ENCODE measurements at places on chromosomes 2 and 18.

DNA sequence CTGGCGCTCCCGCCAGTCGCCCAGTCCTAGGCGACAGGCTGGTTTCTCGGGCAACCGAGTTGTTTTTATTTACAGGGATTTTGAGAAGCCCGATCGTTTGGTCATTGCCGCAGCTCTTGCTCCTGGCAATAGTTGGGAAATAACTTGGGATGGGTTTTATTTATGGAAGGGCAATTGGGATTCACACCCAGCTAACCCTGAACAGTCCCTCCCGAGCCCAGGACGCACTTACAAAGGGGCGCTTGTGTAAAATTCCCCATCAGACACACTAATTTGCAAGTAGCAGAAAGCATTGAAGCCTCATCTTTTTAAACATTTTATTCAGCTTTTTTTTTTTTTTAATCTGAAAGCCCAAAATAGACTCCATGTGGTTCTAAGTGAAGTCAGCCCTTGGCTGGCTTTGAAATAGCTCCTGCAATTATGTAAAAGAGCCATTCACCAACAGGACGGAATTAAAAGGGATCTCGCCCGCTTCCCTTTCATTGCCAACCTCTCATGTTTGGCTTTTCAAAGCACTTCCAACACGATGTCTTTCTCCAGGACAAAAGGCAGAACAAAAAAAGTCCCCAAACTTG lies 3.6 kb upstream of the GBX2 start:
- DNase-seq, result no peak

GRCh38 chr2:41737888-41738287 lies 309.9 kb upstream of the PKDCC start:
- DNase-seq, result no peak

GRCh38 chr18:24514439-24514838 lies 54.0 kb downstream of the HRH4 start:
- DNase-seq, result no peak

DNA sequence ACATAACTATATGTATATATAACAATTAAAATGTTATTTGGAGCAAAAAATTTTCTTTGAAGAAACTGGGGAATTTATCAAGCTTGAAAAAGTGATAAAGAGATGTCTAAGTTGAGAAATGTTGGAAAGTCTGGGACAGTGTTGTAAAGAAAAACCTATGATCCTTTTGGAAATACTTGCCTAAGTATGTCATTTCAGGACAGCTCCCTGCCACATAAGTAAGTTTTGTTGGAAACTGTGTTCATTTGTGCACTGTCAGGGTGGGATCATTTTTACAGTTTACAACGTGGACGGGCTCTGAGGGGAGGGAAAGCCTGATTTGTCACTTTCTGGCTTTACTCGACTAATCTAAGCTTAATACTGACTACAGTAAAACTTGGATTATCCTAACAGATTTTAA lies 10.4 kb upstream of the COL3A1 start:
- no peak for DNase-seq

- no peak for DNase-seq
These were observed 532.7 kb downstream of the TDRD15 start for GRCh38 chr2:21656330-21657075.

DNA sequence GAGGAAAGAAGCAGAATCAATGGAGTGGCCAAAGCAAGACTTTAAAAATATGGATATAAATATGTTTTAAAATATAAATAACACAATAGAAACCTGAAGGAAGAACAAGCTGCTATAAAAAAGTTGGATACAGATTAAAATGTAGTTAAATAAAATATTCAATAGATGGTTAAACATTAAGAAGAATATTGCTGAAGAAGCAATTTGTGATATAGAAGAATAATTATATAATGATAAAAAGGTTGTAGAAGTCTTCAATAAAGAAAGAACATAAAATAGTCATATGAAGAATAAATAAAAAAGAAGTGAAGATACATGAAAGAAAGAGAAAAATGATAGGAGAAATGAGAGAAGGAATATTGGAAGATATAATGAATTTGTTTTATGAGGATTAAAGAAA lies 392.0 kb downstream of the DSC3 start:
- DNase-seq, result no peak

- no peak for DNase-seq
These were observed 721.9 kb upstream of the ACVR2A start for GRCh38 chr2:147122944-147123343.

DNA sequence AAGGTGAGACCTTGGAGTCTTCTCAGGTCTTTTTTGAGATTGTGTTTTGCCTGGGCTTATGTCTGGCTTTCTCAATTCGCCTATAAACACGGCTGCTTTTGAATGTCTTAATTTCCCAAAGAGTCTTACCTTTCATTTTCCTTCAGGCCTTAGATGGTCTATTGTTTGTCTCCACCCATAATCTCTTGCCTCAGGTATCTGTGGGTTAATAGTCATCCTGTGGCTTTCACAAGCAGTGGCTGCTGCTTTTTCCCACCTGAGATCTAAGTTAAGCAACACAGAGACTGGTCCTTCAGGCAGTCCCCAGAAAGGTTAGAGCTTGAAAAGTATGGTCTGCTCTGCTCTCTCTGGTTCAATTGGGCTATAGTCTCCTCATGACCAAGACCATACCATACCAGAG lies 275.3 kb downstream of the INSIG2 start:
- no peak for DNase-seq

DNA sequence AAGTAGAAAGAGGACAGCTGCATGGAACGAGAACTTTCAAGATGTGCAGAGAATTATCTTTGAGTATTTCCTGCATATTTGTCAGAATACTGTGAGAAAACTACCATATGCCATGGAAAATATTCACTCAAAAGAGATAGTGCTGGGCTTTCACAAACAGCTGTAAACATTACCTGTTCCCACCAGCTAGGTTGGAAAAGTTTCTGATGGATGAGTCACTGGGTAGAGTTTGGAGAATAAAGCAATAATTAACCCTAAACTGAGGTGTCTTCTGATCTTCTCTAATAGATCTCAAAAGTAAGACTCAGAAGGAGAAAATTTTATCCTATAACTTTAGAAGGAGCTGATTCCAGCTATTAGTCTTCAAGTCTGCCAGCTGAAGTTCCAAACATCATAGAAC lies 3.9 kb upstream of the FSIP2 start:
- no peak for DNase-seq

- no peak for DNase-seq
These were observed 34.9 kb downstream of the CFAP210 start for GRCh38 chr2:169659320-169659719.

GRCh38 chr2:239393941-239394340 lies 6.9 kb downstream of the HDAC4 start:
- DNase-seq, result no peak

- DNase-seq, result no peak
These were observed 225.1 kb upstream of the SALL3 start for GRCh38 chr18:78754311-78755043.

DNA sequence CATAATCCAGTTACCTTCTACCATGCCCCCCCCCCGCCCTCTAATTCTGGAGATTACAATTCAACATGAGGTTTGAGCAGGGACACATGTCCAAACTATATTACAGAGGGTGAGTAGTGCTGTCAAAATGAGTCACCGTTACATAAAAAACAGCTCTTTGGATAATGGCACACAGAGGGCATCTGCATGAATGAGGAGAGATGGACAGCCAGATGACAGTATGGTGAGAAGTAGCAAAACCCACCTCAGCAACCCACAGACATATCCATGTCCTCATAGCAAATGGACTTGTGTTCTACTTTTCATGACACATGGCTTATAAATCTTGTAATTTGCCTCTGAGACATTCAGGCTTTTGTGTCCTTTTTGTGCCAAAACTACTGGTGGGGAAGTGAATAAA lies 132.0 kb downstream of the EML6 start:
- no peak for DNase-seq

GRCh38 chr2:178498137-178498536 lies 17.9 kb downstream of the PLEKHA3 start:
- no peak for DNase-seq

- DNase-seq, result no peak
These were observed 121.2 kb downstream of the SMAD7 start for GRCh38 chr18:48829443-48830149.

DNA sequence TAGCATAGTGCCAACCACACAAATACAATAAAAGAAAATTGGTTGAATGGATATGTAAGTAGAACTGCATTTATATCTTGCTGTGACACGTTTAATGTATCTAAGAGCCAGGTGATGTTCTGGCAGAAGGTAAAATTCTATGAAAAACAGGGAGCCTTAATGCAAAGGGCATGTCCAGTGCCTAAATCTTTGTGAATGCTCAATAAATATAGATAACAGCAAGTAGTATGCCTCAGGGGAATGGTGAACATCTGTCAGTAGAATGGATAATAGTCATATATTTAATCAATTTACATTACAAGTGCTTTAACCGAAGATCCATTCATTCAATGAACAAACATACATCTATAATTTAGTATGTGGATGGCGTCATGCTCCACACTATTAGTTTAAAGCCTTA lies 43.7 kb upstream of the NYAP2 start:
- DNase-seq, result no peak

DNA sequence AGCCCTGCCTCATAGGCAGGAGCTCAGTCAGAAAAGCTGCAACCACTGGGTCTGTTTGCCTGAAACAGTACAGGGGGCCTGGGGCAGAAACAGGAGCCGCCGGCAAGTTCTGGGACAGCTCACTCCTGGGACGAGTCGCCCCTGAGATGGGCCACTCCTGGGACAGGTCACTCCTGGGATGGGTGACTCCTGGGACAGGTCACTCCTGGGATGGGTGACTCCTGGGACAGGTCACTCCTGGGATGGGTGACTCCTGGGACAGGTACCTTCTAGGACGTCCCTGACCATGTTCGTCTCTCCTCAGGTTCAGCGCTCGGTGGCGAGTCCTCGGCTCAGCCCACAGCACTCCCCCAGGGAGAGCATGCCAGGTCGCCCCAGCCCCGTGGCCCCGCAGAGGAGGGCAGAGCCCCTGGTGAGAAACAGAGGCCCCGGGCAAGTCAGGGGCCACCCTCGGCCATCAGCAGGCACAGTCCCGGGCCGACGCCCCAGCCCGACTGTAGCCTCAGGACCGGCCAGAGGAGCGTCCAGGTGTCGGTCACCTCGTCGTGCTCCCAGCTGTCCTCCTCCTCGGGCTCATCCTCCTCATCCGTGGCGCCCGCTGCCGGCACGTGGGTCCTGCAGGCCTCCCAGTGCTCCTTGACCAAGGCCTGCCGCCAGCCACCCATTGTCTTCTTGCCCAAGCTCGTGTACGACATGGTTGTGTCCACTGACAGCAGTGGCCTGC lies 51.8 kb downstream of the NTSR2 start:
- DNase-seq, result no peak

DNA sequence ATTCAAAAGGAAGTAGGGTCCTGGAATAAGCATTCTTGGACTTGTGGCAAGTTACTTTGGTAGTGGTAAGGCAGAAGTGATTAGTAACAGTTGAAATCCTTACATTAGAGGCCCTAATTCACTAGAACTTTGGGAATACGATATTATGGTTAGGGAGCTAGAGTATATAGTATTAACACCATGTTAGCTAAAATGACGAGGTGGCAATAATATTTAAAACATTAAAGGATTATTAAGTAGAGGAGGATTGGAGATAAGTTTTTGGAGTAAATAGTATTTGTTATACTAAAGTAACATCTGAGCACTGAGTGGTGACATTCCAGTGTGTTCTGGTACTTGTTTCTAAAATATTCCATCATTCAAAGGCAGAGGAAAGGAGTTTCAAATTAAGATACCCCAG lies 91.0 kb downstream of the AGPS start:
- no peak for DNase-seq

GRCh38 chr18:46917108-46917802 lies at the start of the genes KATNAL2 and PIAS2:
KATNAL2 (plus strand) TSS chr18:46917602; CDS start chr18:46946873, 29,271 bp downstream.
PIAS2 (minus strand) TSS chr18:46917507; CDS start chr18:46917345, 162 bp downstream.
- peak; percentile 62 for DNase-seq

DNA sequence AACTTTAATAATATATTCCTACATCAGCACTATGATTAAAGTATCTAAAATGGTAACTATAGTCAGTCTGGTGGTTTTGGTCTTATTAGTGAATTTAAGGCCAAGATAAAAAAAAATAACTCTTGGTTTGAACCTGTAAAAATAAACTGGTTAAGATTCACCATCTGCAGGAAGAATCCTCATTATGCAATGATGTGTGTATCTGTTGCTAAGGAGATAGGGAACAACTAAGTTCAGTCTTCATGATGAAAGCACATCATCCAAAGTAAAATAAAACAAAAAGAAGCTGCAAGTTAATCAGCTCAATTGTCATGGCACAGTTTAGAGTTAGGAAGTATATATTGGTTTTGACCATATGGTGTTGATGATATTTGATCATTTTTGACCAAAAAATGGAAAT lies 466.0 kb downstream of the NYAP2 start:
- DNase-seq, result no peak

DNA sequence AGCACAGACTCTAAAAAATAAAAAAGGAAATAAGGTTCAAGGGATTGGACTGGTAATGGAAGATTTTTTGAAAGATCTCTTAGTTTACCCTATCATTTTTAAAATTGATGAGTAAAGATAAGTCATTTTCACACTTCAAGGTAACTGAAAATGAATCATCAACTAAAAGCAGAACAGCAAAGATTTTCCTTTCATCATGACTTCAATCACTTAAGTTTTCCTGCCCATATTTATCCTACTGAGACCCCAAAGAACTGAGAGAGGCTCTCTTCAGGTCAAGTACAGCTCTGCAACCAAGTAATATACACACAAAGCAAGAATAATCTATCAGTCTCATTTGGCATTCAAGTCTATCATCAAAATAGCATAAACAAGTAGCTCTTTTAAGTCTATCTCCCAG lies 540.7 kb downstream of the METTL4 start:
- no peak for DNase-seq

GRCh38 chr2:171595896-171596295 lies 73.6 kb downstream of the CYBRD1 start:
- no peak for DNase-seq

DNA sequence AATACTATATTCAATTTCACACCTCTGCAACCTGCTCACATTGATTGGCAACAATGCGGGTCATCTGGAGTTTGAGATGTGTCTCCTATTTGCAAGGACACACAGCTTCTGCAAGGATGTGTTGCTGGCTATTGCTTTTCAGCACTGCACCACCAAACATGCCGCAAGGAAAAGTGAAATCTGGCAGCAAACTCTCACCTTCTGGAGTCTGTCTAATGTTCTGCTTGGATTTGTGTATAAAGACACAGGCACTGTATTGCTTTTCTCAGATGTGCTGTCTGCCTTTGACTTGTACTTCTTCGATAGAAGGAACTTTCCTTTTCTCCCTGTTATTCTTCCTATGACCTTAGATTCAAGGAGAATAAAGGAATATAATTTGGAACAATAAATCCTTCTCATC lies 138.6 kb upstream of the EPHA4 start:
- DNase-seq, result no peak

- DNase-seq, result no peak
These were observed 25.4 kb upstream of the CHN1 start for GRCh38 chr2:175030380-175031271.

- no peak for DNase-seq
These were observed 270.3 kb upstream of the LINC00305 start for GRCh38 chr18:64419156-64419555.

All from stimulated activated CD4-positive, alpha-beta T cell treated with anti-CD3 and anti-CD28 coated beads, Interleukin-12 subunit alpha, Interleukin-12 subunit beta, amount 100 ng/mL, for 24 hours (primary cell).